ENCODE measurements at places on chromosomes 4 and X. TPM values are rescaled to one million over a fixed set of nuclear protein-coding genes. Genes with fewer than 3 reads are reported as not detected.

GRCh38 chrX:106905064-106905708, 2.0 kb upstream of the RIPPLY1 start:
- no peaks in the 10 kb centered on the region for H3K36me3 ChIP-seq
- H3K27me3 ChIP-seq: no peaks in the 10 kb centered on the region
- DNase-seq: no peak
- H3K27ac ChIP-seq: no peak overlapping the region
- no peaks in the 10 kb centered on the region for H3K4me1 ChIP-seq

The ARSD gene
- total RNA-seq: 55.4 TPM

The MAGEA2 gene
- total RNA-seq: not detected

The CD38 gene
- 8.6 TPM for total RNA-seq

- H3K36me3 ChIP-seq: no peaks in the 10 kb centered on the region
- peaks cover 8% of the 10 kb centered on the region for H3K27me3 ChIP-seq
- H3K4me3 ChIP-seq: no peak overlapping the region
- no peaks in the 10 kb centered on the region for H3K4me1 ChIP-seq
- no peak overlapping the region for H3K27ac ChIP-seq
- no peak for DNase-seq
These were observed 54.0 kb upstream of the PLAC1 start for GRCh38 chrX:134712272-134712671.

The PASD1 gene
- total RNA-seq: not detected

DNA sequence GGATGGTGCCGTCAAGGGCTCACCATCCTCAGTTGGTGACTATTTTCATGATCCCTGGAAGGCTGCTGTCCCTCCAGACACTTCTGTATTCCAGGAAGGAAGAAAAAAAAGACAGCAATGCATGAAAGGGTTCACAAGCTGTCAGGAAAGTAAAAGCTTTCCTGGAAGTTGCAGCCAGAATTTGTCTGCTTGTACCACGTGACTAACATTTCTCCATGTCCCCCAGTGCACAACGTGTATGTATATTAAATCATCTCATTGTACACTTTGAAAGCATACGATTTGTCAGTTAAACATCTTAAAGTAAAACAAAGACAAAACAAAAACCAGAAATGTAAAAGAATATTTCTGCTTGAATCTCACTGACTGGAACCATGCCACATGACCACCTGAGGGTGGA, 127.4 kb upstream of the CLNK start:
- no peaks in the 10 kb centered on the region for H3K4me1 ChIP-seq
- peak; percentile 14 for DNase-seq
- no peaks in the 10 kb centered on the region for H3K36me3 ChIP-seq

DNA sequence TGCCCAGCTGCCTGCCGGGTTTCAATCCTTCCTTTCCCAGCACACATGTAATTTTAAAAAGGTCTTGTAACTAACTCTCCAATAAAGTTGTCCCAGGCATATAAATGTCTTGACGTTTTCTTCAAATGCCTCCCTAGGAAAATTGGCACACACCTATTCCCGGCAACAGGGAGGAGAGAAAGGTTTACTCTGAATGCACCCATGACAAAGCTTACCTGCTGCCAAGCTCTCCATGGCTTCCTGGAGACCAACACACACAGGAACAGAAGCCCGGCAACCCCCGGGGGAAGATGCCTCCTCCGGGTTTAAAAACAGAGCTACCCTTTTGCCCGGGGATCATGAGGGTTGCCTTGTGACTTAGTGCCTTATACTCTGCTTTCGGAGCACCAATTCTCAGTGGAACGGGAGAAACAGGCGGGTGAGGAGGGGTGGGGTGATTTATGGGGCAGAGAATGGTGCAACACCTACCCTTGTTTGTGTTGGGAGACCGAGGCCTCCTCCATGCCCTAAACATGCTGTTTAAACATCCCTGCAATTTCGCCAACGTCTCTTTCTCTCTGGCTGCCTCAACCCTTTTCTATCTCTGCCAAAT, 4.8 kb upstream of the GYG2 start:
- H3K4me3 ChIP-seq: no peak overlapping the region
- no peaks in the 10 kb centered on the region for H3K4me1 ChIP-seq
- H3K27ac ChIP-seq: no peak overlapping the region
- H3K36me3 ChIP-seq: no peaks in the 10 kb centered on the region
- peaks cover 12% of the 10 kb centered on the region for H3K27me3 ChIP-seq

DNA sequence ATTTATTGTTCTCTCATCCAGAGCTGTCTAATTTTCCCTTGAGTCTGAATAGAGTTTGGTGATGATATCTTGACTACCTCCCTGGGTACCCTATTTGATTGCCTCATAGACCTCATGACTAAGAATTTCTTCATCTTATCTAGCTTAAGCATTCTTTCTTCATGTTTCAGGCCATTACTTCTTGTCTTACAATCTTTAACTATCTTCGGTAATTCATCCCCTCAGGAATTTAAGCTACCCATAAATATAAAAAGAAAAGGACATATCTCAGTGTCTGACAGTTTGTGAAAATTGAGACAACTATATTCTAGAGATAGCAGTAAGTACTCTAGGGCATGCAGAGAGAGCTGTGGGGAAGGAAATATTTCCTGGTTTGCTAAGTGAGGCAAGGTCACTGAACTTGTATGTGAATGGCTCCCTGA, 466.1 kb upstream of the GRID2 start:
- no peak for DNase-seq
- H3K36me3 ChIP-seq: no peaks in the 10 kb centered on the region
- no peak overlapping the region for H3K27ac ChIP-seq
- H3K27me3 ChIP-seq: no peaks in the 10 kb centered on the region
- H3K4me3 ChIP-seq: no peak overlapping the region
- no peaks in the 10 kb centered on the region for H3K4me1 ChIP-seq
